ENCODE measurements at places on chromosomes 5 and 9. TPM values are rescaled to one million over a fixed set of nuclear protein-coding genes. Genes with fewer than 3 reads are reported as not detected.

QRFP gene
- total RNA-seq = not detected

PLPP7 gene
- 2.9 TPM for total RNA-seq

MEIKIN gene
- total RNA-seq = 0.75 TPM

GPX8 gene
- not detected for total RNA-seq

SNX30 gene
- total RNA-seq = 18.8 TPM

CTXN3 gene
- total RNA-seq = not detected

BTNL8 gene
- not detected for total RNA-seq

THBS4 gene
- 0.80 TPM for total RNA-seq

CLIC3 gene
- 1.1 TPM for total RNA-seq

KCNV2 gene
- total RNA-seq = not detected

ORM2 gene
- not detected for total RNA-seq

GABRA1 gene
- total RNA-seq = not detected

DNA sequence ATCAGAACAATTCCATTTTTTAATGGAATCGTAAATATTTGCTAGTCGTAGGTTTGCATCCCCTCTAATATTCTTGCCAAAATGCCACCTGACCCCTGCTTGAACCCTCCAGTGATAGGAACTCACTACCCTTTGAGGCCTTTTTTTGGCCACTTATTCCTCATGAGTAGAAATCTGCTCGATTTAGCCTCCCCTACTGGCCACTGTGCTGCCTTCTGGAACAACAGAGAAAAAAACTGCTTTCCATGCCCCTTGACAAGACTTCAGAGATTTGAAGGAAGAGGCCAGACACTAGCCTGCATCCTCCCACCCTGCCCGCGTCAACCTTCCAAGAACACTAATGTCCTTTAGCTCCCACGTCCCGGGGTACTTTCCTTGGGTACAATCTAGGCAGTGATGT is 4.1 kb downstream of the CCDC69 start:
- no peak overlapping the region for H3K4me3 ChIP-seq
- H3K36me3 ChIP-seq = no peaks in the 10 kb centered on the region
- no peak for DNase-seq
- H3K4me1 ChIP-seq = peaks cover 96% of the 10 kb centered on the region

DNA sequence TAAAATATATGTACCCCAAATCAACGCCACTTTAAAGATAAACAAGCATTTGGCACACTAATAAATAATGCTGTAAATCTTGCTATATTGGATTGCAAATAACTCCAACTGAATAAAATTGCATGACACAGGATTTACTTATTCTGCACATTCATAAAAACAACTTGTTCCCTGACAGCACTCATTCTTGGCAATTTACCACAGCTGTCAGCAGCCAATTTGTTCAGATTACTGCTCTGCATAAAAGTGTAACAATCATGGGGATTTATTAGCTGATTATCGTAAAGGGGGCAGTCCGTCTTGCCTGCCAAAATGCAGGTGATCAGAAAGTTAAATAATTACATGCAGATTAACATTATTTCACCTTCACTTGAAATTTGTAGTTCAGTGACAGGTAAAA is 285.3 kb downstream of the SLF1 start:
- no peaks in the 10 kb centered on the region for H3K4me1 ChIP-seq
- DNase-seq = no peak
- no peaks in the 10 kb centered on the region for H3K36me3 ChIP-seq
- no peak overlapping the region for H3K4me3 ChIP-seq

GRCh38 chr5:126801992-126802294 is 25.0 kb downstream of the LMNB1 start:
- H3K36me3 ChIP-seq = peaks cover 12% of the 10 kb centered on the region
- no peak overlapping the region for H3K27ac ChIP-seq
- no peak overlapping the region for H3K4me3 ChIP-seq
- DNase-seq = peak; percentile 48
- no peaks in the 10 kb centered on the region for H3K4me1 ChIP-seq
- H3K27me3 ChIP-seq = no peaks in the 10 kb centered on the region

DNA sequence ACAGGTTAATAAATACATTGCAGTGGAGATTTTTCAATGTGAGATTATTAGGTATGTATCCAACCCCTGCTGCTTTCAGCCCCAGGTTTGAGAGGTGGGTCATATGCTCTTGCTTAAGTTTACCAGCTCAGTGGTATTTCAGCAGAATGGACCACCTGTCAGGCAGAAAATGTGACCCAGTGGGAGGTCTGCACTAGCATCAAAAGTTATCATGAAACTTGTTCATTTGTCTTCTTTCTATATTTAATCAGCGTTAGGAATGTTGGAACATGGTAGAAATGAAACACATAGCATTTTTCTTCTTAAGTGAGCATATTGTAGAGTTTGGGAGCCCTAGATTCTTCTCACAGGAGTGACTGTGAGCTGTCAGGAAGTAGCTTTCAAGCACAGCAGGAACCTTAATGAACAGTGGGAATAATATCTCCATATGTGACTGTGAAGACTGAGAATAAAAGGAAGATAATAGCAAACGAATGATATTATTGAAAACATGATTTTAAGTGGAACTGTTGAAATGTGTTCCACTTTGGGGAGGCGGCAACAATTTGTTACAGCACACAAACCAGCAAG is 596.9 kb upstream of the CDH6 start:
- DNase-seq = no peak
- no peaks in the 10 kb centered on the region for H3K27me3 ChIP-seq

GRCh38 chr5:41876678-41877077 is 6.5 kb upstream of the OXCT1 start:
- H3K4me1 ChIP-seq = no peaks in the 10 kb centered on the region
- no peaks in the 10 kb centered on the region for H3K27me3 ChIP-seq
- no peaks in the 10 kb centered on the region for H3K36me3 ChIP-seq
- no peak for DNase-seq

DNA sequence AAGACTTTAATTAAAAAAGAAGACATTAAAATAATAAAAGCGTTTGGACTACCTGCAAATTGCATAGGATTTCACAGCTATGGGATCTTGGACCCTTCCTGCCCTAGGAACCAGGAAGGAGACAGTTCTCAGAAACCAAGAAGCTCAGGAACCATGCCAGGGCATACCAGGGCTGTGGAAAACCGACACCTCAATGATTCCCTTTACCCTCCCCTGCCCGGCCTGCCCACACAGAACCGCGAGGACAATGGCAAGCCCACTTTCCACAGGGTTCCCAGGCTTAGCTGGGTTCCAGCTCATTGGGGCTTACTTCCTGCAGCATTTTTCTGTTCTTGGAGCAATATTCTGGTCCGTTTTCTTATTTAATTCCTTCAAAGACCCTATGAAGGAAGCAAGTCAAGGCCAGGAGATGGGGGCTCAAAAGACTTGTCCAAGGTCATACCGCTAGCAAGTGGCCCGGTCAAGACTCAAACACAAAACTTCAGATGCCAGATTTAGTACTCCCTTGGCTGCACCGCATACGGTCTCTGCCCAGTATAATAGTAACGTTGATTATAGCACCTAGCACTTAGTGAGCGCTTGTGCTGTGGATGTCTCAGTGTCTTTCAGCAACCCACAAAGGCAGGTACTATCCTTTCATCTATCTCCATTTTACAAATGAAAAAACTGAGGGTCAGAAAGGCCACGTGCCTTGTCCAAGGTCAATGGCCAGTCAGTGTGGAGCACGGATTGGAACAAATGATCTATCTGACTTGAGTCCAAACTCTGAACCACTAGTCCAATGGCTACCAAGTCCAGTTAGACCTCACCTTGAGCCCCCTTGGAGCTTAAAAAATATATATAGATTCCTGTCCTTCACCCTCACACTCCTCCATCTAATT is 6.8 kb downstream of the FAT2 start:
- no peak overlapping the region for H3K27ac ChIP-seq
- no peak overlapping the region for H3K4me3 ChIP-seq
- no peaks in the 10 kb centered on the region for H3K4me1 ChIP-seq
- DNase-seq = no peak
- no peaks in the 10 kb centered on the region for H3K27me3 ChIP-seq

- no peaks in the 10 kb centered on the region for H3K27me3 ChIP-seq
- H3K4me3 ChIP-seq = peak overlapping the region; percentile 97
- DNase-seq = no peak
- peaks cover 17% of the 10 kb centered on the region for H3K4me1 ChIP-seq
Measured at GRCh38 chr9:113409883-113410206, 630 bp downstream of the POLE3 start.

DNA sequence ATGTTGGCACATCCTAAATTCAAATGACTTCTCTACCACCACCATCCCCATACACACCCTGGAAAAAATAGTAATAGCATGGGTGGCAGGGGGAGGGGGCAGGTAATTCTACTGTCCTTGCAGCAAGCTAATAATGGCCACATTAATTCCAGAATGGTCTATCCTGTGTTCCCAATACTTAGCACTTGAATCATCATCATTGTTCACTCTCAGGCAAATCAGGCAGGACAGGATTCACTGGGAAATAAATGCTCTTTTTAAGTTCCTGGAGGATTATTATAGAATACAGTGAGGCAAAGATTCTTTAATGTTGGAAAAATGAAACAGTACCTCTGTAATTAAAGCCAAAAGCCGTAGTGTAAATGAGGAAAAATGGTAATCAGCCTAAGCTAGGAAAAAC is 254.5 kb downstream of the ARRDC3 start:
- H3K4me1 ChIP-seq = no peaks in the 10 kb centered on the region
- no peak for DNase-seq
- no peaks in the 10 kb centered on the region for H3K36me3 ChIP-seq
- no peaks in the 10 kb centered on the region for H3K27me3 ChIP-seq

DNA sequence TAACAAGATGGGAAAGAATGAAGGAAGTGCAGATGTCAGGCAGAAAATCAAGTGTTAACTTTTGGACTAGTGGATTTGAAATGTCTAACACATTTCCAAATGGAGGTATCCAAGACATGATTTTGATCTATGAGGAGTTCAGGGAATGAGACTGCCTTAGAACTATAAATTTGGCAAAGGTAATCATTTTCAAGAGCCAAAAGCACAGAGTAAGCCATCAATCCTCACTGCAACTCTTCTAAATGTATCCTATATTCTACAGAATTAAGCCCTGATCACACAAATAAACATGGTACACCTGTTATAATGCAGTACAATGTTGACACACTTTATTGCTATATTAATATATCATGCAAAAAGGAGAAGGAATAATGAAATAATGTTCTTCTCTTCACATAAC is 55.6 kb downstream of the SETX start:
- no peaks in the 10 kb centered on the region for H3K4me1 ChIP-seq
- peaks cover 90% of the 10 kb centered on the region for H3K36me3 ChIP-seq
- no peaks in the 10 kb centered on the region for H3K27me3 ChIP-seq
- no peak overlapping the region for H3K4me3 ChIP-seq
- DNase-seq = no peak
- H3K27ac ChIP-seq = no peak overlapping the region

- no peaks in the 10 kb centered on the region for H3K36me3 ChIP-seq
- H3K27me3 ChIP-seq = no peaks in the 10 kb centered on the region
- no peak overlapping the region for H3K27ac ChIP-seq
- DNase-seq = no peak
- H3K4me3 ChIP-seq = no peak overlapping the region
- H3K4me1 ChIP-seq = no peaks in the 10 kb centered on the region
Measured at GRCh38 chr5:142175461-142176142, 67.0 kb downstream of the NDFIP1 start.

DNA sequence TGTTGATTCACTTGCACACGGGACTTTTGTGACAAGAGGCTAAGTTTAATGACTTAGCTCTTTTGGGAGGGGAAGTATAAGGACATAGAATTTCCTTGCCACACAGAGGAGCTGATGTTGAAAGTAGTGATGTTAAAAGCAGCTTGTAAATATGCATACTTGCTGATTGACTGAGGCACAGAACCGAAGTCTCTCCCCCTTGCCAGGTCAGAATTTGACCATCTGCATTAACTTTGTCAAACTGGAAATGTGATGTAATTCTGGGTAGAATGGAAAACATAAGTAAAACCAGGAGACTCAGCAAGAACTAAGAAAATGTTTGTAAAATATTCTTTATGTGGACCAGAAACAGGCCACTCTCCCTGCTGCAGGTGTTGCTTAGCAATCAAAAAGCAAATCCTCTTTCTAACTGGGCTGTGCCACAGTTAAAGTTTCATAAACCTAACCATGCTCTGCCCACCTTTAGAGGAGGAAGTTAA is 284.2 kb downstream of the NR3C1 start:
- H3K36me3 ChIP-seq = no peaks in the 10 kb centered on the region
- H3K27ac ChIP-seq = no peak overlapping the region
- H3K4me3 ChIP-seq = no peak overlapping the region
- H3K27me3 ChIP-seq = no peaks in the 10 kb centered on the region
- DNase-seq = no peak

DNA sequence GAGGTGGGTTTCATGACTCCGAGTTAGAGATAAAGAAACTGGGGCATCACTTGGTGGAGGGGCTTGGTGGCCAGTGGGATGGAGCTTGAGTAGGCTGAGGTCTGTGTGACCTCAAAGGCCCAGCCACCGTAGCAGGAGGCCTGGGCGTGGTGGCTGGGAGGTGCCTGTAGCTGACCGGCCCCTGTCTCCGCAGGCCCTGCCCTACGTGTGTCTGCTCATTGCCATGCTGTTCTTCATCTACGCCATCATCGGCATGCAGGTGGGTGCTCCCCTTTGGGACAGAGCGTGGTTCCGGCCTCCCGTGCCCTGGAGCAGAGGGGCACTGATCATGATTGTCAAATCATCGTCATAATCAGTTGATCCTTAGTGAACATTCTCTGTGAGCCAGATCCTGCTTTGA is 196.2 kb downstream of the CACNA1B start:
- no peaks in the 10 kb centered on the region for H3K27me3 ChIP-seq
- H3K4me3 ChIP-seq = no peak overlapping the region
- H3K36me3 ChIP-seq = no peaks in the 10 kb centered on the region
- H3K4me1 ChIP-seq = no peaks in the 10 kb centered on the region
- no peak overlapping the region for H3K27ac ChIP-seq

DNA sequence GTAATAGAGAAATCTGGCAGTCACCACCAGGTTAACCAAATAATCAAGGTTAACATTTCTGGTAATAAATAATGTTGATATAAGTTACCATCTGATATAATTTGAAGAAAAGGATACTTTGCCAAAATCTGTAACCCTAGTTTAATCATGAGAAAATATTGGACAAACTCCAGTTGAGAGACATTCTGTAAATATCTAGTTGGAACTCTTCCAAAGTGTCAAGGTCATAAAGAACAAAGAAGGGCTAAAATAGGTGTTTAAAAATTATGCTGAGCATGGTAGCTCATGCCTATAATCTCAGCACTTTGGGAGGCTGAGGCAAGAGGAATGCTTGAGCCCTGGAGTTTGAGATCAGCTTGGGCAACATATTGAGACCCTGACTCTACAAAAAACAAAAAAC is 253.3 kb downstream of the MRPS30 start:
- no peak overlapping the region for H3K4me3 ChIP-seq
- H3K36me3 ChIP-seq = no peaks in the 10 kb centered on the region
- H3K4me1 ChIP-seq = no peaks in the 10 kb centered on the region

All from B cell (primary cell).